Cerebellar nuclear complex (tissue), 1 donor: ENCODE measurements at places on chromosomes 4 and X.
A peak's percentile ranks its signal among the peaks of the same experiment; 100 is the strongest.

GRCh38 chr4:24476282-24476681 lies 108.1 kb downstream of the DHX15 start:
- DNase-seq: no peak

- no peak for DNase-seq
These were observed 54.2 kb downstream of the LEF1 start for GRCh38 chr4:108114503-108114902.

GRCh38 chr4:150149381-150149780 lies 71.1 kb downstream of the DCLK2 start:
- DNase-seq: no peak

DNA sequence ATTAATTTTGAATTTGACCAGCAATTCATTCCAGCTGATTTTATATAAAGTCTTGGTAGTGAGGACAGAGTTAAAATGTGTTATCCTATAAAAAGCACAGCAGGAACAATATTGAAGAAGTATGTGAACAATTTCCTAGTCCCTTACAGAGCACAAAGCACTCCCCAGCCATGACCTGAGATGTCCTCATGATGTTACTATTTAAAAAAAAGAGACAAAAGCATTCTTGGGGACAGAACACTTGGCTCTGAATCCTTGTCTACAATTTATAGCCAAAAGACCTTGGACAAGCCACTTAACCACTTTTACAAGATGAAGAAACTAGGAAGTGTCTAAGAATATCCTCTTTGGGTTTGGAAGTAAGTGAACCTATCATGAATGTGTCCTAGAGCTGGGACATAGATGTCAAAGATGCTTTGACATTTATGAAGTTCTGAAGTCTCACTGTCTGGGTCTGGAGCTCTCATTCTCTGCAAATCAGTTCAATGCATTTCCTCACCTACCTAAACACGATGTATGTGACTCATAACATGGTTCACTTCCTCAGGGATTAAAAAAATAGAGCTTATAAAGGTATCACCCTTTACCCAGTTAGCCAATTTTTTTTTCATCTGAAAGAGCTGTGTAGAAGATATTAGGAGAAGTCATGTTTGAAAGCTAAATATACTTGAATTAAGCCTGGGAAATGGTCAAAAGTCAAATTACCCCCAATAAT lies 61.4 kb downstream of the IGFBP7 start:
- DNase-seq: no peak

DNA sequence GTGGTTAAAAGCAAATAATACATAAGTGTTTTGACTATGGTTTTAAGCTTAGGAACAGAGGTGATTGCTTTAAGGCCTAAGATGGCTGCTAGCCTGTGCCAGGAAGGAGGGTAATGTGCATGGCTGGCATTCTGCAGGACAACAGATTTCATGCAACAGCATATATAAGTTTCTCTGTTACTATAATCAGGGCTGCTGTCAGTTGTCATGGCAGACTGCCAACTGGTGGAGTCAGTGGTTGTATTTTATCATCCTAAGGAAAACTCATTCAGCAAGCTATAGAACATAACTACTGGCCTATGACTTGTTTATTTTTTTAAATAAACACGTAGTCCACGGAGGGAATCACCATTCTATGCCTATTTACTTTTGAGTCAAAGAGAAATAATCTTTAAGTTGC lies 77.7 kb upstream of the DCAF8L1 start:
- no peak for DNase-seq

DNA sequence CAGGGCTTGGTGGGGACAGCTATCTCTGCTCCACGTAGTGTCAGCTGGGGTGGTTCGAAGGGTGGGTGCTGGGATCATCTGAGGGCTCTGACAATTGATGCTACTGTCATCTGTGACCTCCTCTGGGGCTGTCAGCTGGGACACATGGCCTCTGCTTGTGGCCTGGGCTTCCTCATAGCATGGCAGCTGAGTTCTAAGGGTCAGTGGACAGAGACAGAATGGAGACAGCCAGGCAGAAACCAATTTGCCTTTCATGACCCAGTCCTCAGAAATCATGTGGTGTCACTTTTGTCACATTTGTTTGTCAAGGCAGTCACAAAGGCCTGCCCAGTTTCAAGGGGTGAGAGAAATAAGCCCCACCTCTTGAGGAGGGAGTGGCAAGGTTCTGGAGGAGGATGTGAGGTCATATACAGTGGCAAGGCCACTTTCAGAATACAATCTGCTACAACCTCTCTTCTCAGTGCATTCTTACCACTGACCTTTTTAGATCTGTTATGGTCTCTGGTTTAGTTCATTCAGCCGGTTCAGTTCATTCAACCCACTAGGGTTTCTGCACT lies 103.6 kb upstream of the BCOR start:
- no peak for DNase-seq

GRCh38 chrX:150512461-150512901 lies 55.9 kb upstream of the MTM1 start:
- DNase-seq: no peak

GRCh38 chr4:823761-824460 lies 2.0 kb downstream of the CPLX1 start:
- DNase-seq: no peak

DNA sequence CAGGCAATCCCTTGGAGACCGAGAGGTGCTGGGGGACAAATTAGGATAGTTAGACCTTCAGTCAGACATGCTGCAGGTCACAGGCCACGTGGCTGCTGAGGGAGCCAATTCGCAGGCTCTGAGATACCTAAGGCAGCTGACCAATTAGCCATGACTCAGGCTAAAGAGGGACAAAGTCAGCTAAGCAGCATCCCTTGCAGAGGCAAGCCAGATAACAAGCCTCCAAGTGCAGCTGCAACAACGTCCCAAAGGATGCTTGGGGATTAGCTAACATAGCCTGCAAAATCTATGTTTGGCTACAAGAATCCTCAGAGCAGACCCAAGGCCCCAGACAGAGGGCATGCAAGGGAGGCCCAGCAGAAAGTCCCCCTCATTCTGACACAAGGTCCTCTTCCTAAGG lies 93.5 kb downstream of the SEL1L3 start:
- DNase-seq: no peak

DNA sequence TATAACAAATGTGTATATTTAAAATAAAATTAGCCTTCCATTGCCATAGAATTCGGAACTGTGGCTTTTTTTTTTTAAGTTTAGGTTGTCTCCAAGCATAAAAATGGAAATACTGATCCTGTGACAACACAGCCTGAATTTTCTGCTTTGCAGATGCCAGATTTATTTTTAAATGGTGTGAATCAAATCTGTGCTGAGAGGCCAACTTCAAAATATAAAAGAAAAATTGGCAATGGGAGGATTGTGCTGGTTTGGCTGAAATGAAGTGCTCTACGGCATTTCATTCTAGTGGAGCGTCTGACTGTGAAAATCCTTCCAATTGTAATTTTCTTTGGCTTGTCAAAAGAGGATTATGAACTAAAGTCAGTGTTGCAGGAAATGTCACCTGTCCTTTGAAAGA lies 580.3 kb upstream of the ZFP42 start:
- DNase-seq: peak; percentile 2

DNA sequence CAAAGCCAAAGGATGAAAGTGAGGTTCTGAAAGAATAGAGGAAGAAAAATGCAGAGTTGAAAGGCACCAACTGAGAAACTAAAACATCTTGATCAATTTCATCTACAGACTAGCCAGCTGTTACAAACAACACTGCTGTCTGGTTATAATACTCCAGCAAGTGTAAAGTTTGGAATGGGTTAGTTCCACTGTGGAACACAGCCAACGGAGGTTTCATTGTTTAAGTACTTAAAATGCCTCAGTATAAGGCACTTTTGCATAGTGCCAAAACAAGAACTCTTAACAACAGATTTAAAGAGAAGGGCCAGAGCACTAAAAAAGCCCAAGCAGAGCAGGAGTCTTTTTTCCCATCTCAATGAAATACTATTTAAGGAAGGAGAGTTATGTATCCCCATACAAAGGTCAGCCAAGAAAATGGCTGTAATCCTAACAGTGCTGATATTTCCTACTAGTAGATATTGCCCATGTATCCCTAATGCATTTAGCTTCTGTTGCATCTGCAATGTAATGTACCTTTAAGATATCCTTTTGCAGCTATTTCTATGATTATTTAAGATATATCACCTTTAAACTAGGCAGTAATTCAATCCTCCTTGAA lies 16.5 kb downstream of the ACSL4 start:
- DNase-seq: no peak

DNA sequence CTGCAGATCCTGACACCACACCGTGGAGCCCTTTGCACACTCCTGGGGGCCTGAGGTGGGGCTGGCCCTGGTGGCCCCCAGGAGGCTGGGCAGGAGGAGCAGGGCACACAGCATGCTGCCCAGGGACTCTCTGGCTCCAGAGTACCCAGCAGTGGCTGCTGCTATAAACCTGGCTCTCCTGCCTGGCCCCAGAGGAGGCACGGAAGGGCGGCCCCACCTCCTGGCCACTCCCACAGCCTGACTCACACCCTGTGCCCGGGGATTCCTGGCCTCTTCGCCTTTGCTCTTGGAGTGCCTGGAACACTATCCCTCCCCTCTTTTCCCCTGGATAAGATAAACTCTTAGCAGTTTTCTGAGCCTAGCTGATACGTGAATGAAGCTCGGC lies at the start of gene PSAPL1:
TSS of gene PSAPL1 (minus strand) at position 165 of the 385 bp plus-strand sequence. CDS start at position 114, 51 bp downstream.
- no peak for DNase-seq

GRCh38 chr4:171846232-171846631 lies 33.0 kb downstream of the GALNTL6 start:
- no peak for DNase-seq

DNA sequence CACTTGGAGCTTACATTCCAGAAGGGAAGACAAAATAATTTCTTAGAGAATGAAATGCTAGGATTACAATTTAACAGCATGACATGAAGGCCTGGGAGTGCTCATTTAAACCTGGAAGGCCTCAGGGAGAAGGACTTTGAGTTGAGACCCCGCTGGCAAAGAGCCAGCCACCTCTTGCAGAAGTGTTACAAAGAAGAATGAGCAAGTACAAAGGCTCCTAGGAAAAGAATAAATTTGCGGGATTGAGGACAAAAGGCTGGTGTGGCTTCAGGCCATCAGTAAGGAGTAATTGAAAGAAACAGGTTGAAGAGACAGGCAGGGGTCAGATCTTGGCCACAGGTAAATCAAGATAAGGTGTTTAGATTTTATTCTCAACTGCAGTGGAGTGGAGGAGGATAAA lies 3.1 kb upstream of the ELOVL6 start:
- no peak for DNase-seq

DNA sequence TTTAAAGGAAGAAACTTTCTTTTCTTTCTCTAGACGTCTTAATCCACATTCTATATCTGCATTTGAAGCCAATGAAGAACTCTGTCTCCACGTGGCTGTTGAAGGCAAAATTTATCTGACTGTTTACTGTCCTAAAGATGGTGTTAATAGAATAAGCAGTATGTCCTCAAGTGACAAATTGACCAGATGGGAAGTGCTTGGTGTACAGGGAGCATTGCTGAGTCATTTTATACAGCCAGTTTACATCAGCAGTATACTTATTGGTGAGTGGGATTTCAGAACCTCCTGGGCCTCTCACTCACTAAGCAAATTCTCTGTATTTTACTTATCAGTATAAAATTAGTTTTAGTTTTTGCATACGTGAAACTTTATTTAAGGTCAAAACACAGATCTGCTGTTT lies 33.7 kb downstream of the ADAD1 start:
- no peak for DNase-seq

DNA sequence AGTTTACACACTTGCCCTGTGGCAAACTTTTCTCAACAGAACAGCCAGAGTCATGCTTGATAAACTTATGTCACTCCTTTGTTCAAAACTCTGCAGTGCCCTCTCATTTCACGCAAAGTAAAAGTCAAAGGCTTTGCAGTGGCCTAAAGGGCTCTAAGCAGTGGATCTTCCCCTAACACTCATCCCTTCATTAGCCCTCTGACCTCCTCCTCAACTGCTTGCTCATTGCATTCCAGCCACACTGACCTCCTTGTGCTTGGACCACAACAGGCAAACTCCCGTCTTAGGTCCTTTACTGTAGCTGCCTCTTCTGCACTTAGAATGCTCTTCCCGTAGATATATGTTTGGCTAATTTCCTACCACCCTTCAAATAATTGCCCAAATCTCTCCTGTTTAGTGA lies 5.6 kb downstream of the PRDM5 start:
- DNase-seq: no peak

GRCh38 chrX:38560776-38561125 lies 591 bp upstream of the TSPAN7 start:
- no peak for DNase-seq

- DNase-seq: no peak
These were observed 105.8 kb upstream of the WDR44 start for GRCh38 chrX:118239913-118240698.

- DNase-seq: no peak
These were observed 840.6 kb downstream of the NLGN4X start for GRCh38 chrX:5388087-5388486.

DNA sequence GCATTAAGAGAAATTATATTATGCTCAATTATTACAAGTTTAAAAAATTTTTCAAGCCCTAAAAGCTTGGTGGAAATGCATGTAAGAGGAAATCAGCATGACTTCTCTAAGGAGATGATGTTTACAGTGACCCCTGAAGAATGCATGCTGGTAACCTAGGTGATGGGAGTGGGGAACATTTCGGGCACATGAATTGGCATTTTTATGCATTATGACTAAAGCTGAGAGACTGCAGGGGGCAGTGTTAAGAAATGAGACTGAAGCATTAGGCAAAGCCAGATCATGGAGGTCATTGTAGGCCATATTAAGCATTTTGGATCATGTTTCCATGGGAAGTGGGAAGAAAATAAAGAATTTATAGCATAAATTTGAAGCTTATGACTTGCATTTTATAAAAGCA lies 421.3 kb downstream of the FAT4 start:
- no peak for DNase-seq

GRCh38 chr4:141971869-141972268 lies 335.5 kb downstream of the IL15 start:
- DNase-seq: no peak

- DNase-seq: no peak
These were observed 44.5 kb upstream of the IL1RAPL1 start for GRCh38 chrX:28542791-28543190.

DNA sequence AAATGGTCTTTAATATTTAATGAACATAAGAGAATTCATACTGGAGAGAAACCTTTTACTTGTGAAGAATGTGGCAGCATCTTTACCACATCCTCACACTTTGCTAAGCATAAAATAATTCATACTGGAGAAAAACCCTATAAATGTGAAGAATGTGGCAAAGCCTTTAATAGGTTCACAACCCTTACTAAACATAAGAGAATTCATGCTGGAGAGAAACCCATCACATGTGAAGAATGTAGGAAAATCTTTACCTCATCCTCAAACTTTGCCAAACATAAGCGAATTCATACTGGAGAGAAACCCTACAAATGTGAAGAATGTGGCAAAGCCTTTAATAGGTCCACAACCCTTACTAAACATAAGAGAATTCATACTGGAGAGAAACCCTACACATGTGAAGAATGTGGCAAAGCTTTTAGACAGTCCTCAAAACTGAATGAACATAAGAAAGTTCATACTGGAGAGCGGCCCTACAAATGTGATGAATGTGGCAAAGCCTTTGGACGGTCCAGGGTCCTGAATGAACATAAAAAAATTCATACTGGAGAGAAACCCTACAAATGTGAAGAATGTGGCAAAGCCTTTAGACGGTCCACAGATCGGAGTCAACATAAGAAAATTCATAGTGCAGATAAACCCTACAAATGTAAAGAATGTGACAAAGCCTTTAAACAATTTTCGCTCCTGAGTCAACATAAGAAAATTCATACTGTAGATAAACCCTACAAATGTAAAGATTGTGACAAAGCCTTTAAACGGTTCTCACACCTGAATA lies 35.6 kb downstream of the ZNF141 start:
- no peak for DNase-seq

- no peak for DNase-seq
These were observed 18.8 kb upstream of the DSPP start for GRCh38 chr4:87589531-87589930.
